ENCODE measurements at places on chromosomes 6 and 20. TPM values are rescaled to one million over a fixed set of nuclear protein-coding genes. Genes with fewer than 3 reads are reported as not detected.

TP53TG5 gene
- not detected for total RNA-seq

BHLHE23 gene
- total RNA-seq: not detected

SUMO4 gene
- total RNA-seq: 0.58 TPM

LSM14B gene
- total RNA-seq: 45.1 TPM

Measured in regular cardiac myocyte (primary cell).